ENCODE measurements at places on chromosomes 16 and 17.

DNA sequence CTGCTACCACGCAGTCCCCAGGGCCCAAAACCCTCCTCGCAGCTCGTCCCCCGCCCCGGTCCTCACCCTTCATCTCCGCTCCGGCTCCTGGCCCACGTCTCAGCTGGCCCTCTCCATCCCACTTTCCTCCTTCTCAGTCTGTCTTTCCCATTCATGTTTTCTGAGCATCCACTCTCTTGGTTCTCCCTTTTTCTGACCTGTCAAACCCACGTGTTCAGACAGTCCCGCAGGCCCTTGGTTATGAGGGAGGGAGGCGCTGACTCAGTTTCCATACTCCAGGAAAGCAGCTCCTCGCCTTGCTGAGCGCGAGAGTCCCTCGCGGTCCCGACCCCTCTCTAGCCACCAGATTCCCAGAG lies 392 bp upstream of the HID1 start:
- DNase-seq = no peak

- no peak for DNase-seq
Measured at GRCh38 chr17:57684711-57685498, 60.2 kb downstream of the CCDC182 start.

- DNase-seq = no peak
Measured at GRCh38 chr16:53852678-53853077, 148.7 kb downstream of the FTO start.

GRCh38 chr16:20798364-20798763 lies 7.9 kb downstream of the ERI2 start:
- peak; percentile 14 for DNase-seq

GRCh38 chr17:12597895-12598294 lies 67.8 kb upstream of the MYOCD start:
- DNase-seq = no peak

- DNase-seq = no peak
Measured at GRCh38 chr16:59632276-59632855, 898.2 kb upstream of the GOT2 start.

DNA sequence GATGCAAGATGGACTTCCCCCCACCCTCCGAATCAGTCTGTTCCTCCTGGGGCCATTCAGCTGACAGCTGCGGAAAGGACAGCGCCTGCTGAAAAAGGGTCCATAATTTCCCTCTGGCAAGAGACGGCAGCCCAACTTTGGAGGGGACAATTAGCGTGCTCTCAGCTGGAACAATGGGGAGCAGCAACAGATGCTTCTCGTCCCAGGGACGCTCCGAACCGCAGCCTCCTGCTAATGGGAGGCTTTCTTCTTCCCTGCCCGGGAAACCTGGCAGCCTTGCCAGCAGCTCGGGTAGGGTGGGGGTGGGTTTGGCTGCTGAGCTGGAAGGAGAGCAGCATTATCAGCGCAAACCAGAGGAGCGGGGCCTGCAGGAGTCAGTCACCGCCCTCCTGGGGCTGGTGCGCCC lies 500.0 kb upstream of the SALL1 start:
- DNase-seq = no peak

GRCh38 chr17:35345926-35346771 lies 27.3 kb downstream of the SLFN11 start:
- peak; percentile 35 for DNase-seq

DNA sequence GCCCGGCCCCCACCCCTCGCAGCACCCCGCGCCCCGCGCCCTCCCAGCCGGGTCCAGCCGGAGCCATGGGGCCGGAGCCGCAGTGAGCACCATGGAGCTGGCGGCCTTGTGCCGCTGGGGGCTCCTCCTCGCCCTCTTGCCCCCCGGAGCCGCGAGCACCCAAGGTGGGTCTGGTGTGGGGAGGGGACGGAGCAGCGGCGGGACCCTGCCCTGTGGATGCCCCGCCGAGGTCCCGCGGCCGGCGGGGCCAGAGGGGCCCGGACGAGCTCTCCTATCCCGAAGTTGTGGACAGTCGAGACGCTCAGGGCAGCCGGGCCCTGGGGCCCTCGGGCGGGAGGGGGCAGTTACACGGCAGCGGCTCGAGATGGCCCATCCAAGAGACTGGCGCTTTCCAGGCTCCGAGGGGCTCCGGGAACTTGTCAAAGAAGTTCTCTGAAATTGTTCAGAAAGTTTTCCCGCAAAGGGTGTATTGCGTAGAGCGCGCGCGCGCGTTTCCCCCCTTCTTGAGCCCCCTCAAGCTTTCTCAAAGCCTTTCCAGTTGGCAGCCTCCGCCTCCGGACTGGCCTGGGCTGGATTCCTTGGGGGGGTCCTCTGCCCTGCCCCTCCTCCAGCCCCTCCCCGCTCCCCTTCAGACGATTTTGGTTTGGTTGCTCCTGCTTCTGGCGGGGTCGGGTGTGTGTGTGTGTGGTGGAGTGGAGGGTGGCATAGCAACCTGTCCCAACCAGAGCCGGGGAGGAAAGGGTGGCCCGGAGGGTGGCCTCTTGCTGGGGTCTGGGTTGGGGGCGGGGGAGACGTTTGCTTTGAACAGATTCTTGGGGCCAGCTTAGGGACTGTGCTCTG lies 504 bp downstream of the ERBB2 start:
- DNase-seq = no peak

Data from CD4-positive, alpha-beta T cell treated with Interleukin-4 for 4 hours (primary cell).